ENCODE measurements at places on chromosomes 3 and 15. TPM values are rescaled to one million over a fixed set of nuclear protein-coding genes. Genes with fewer than 3 reads are reported as not detected.

GRCh38 chr3:65342084-65342683 is 654.4 kb upstream of the ADAMTS9 start:
- no peaks in the 10 kb centered on the region for H3K36me3 ChIP-seq
- DNase-seq, result peak; percentile 52
- H3K27me3 ChIP-seq, result peaks cover 46% of the 10 kb centered on the region
- no peak overlapping the region for H3K4me3 ChIP-seq

DNA sequence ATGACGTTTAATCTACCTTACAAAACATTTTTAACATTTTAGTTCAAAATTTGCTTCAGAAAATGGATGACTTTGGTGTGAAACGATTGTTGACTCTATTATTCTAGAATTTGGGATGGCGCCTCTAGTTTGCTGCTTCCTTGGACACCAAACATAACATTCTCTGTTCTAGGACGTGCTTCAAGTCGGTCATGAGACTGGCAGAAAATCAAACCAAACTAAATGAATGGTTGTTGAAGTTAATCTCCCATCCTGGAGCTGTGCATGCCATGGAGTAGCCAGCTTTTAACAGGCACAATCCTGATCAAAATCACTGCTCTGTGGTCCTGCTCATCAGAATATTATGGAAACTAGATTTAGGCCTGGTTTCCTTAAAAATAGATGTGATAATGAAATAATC is 9.6 kb upstream of the LRRFIP2 start:
- H3K27me3 ChIP-seq, result no peaks in the 10 kb centered on the region
- peaks cover 32% of the 10 kb centered on the region for H3K4me1 ChIP-seq
- no peak for DNase-seq
- peak overlapping the region; percentile 70 for H3K27ac ChIP-seq
- peaks cover 14% of the 10 kb centered on the region for H3K36me3 ChIP-seq

DNA sequence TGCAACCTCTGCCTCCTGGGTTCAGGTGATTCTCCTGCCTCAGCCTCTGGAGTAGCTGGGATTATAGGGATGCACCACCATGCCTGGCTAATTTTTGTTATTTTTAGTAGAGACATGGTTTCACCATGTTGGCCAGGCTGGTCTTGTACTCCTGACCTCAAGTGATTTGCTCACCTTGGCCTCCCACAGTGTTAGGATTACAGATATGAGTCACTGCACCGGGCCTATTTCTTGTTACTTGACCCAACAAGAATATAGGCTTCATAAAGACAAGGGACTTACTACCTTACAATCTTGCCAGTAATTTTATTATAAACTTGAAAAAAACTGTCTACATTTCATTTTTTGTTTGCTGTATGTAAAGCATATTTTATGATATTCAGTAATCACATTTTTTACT is 21.4 kb upstream of the ZBTB47 start:
- DNase-seq, result no peak
- no peak overlapping the region for H3K4me3 ChIP-seq
- no peak overlapping the region for H3K27ac ChIP-seq
- H3K36me3 ChIP-seq, result peaks cover 86% of the 10 kb centered on the region
- no peaks in the 10 kb centered on the region for H3K27me3 ChIP-seq

UBE2Q2 gene
- total RNA-seq, result 52.8 TPM

TRIM71 gene
- under 0.01 TPM for total RNA-seq

DNA sequence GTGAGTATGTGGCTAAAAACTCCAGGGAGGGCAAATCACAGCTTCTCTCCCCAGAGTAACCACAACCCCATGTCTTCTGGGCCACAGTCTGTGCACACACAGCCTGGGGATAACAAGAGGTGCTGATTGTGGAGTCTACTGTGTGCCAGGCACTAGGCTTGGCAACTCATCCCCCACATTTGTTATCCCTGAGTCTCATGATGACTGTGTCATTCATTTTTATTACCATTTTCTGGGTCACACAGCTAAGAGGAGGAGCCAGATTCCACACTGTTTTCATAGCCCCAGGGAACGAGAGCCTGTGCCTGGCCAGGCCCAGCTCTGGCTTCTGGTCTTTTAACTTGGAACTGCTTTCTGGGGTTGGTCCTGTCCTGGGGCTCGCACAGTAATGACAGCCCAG is 34.5 kb downstream of the ESYT3 start:
- no peaks in the 10 kb centered on the region for H3K4me1 ChIP-seq
- no peaks in the 10 kb centered on the region for H3K36me3 ChIP-seq
- no peaks in the 10 kb centered on the region for H3K27me3 ChIP-seq
- no peak overlapping the region for H3K27ac ChIP-seq

CLDN16 gene
- total RNA-seq, result 0.08 TPM

EPHB3 gene
- total RNA-seq, result 2.9 TPM

GP5 gene
- total RNA-seq, result not detected

DNA sequence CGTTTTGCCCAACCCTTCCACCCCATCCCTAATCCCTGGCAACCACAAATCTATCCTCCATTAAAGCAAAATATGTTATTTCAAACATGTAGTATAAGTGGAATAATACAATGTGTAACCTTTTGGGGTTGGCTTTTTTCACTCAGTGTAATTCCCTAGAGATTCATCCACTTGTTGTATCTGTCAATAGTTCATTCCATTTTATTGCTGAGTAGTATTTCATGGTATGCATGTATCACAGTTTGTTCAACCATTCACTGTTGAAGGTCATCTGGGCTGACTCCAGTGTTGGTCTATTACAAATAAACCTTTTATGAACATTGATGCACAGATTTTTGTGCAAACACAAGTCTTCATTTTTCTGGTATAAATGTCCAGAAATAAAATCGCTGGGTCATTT is 38.8 kb downstream of the BSN start:
- no peaks in the 10 kb centered on the region for H3K4me1 ChIP-seq
- no peak overlapping the region for H3K27ac ChIP-seq

SPATA16 gene
- not detected for total RNA-seq

GRCh38 chr3:142884531-142884930 is 4.4 kb downstream of the PCOLCE2 start:
- no peak overlapping the region for H3K4me3 ChIP-seq
- no peak overlapping the region for H3K27ac ChIP-seq
- no peaks in the 10 kb centered on the region for H3K36me3 ChIP-seq

DNA sequence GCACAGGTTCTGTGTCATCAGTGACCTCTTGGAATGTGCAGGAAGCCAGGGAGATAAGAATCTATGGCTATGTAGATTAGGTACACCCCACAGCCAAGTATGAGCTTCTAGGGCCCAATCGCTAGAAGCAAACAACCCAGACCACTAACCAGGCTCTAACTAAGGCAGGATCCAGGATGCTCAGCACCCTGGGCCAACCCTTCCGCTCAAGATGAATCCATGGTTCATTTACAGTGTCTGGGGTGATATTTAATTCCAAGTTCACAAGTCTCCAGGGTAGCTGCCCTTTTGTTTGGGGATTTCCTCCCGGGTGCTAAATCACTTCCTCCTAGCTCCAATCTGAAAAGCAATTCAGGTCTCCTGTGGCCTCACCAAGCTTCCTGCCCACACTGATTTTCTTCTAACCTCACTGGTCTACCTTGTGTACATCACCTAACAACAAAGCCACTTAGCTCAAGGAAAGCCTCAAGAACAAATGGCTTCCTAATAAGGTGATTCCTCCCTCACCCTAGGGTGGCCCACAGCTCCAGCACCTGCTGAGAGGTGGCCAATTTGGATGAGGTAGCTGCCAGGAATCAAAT is 2.4 kb downstream of the EHD4 start:
- H3K27me3 ChIP-seq, result no peaks in the 10 kb centered on the region
- H3K36me3 ChIP-seq, result peaks cover 10% of the 10 kb centered on the region
- H3K27ac ChIP-seq, result no peak overlapping the region
- H3K4me1 ChIP-seq, result peaks cover 12% of the 10 kb centered on the region
- DNase-seq, result no peak
- no peak overlapping the region for H3K4me3 ChIP-seq

GRCh38 chr3:9944271-9944670 is 7.9 kb downstream of the PRRT3 start:
- no peaks in the 10 kb centered on the region for H3K27me3 ChIP-seq
- no peak overlapping the region for H3K27ac ChIP-seq
- H3K4me1 ChIP-seq, result peaks cover 20% of the 10 kb centered on the region
- H3K4me3 ChIP-seq, result no peak overlapping the region
- DNase-seq, result no peak
- no peaks in the 10 kb centered on the region for H3K36me3 ChIP-seq

GRCh38 chr3:16279010-16279801 is 14.2 kb downstream of the OXNAD1 start:
- H3K4me1 ChIP-seq, result peaks cover 11% of the 10 kb centered on the region
- no peak overlapping the region for H3K27ac ChIP-seq
- H3K36me3 ChIP-seq, result no peaks in the 10 kb centered on the region
- DNase-seq, result no peak
- H3K4me3 ChIP-seq, result no peak overlapping the region

ARHGAP31 gene
- total RNA-seq, result 8.8 TPM

GRCh38 chr3:148992027-148992634 is 791 bp downstream of the GYG1 start:
- H3K27ac ChIP-seq, result peak overlapping the region; percentile 64
- H3K36me3 ChIP-seq, result peaks cover 12% of the 10 kb centered on the region
- peak; percentile 20 for DNase-seq

DNA sequence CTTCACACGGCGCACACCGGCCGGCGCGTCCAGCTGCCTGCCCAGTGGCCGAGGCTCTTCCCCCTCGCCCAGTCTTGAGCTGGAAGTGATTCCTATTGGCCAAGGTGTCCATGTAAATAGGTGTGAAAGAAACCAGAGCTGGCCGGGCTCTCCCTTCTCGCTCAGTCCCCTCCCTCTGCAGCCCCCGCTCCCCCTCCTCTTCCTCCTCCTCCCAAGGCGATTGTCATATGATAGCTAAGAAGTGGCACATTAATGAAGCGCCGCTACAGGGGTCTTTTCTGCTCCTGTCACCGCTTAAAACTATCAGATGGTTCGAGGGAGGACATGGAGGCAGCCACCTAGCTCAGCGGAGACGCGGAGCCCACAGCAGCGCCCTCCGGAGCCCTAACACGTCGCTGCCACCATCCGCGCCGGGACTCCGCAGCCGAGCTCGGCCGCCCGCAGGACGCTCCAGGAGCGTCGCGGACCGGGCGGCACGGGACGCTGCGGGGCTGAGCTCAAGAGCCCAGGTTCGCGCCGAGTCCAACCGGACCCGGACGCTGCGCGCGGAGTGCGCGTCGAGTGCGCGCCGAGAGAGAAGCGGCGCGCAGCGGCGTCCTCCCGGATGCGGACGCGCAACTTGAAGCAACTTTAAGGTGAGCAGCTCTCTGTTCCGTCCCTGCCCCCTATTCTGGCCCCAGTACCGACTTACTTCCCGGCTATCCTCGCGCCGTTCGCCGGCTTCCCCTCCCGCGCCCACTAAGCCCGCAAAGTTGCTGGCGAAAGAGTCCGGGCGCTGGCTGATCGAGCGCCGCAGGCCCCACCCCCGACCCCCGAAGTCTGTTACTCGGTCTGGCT is at the start of gene FOXB1:
TSS of gene FOXB1 (plus strand) at position 303 of the 837 bp plus-strand sequence. CDS start 653 bp downstream, outside the sequence.
- H3K4me3 ChIP-seq, result peak within 1 kb of the TSS; percentile 38
- no peak for DNase-seq
- H3K27me3 ChIP-seq, result peaks cover 89% of the 10 kb centered on the region

DNA sequence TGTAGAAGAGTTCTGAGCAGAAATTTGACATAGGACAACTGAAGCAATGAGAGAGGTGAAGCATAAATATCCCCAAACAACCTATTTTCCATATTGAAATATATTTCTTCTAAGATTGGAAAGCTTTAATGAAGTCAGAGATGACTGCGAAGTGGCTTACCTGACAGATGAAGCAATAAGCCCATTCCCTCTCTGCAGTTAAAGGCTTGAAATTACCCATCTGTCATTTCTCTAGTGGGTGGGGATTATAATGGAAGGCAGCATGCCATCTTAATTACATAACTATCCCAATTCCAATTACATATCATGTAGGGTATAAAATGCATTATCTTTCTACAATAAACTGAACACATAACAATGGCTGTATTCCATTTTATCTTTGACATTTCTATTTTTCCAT is 1070.5 kb downstream of the SI start:
- H3K4me3 ChIP-seq, result no peak overlapping the region
- no peak overlapping the region for H3K27ac ChIP-seq
- H3K36me3 ChIP-seq, result no peaks in the 10 kb centered on the region
- DNase-seq, result no peak

DNA sequence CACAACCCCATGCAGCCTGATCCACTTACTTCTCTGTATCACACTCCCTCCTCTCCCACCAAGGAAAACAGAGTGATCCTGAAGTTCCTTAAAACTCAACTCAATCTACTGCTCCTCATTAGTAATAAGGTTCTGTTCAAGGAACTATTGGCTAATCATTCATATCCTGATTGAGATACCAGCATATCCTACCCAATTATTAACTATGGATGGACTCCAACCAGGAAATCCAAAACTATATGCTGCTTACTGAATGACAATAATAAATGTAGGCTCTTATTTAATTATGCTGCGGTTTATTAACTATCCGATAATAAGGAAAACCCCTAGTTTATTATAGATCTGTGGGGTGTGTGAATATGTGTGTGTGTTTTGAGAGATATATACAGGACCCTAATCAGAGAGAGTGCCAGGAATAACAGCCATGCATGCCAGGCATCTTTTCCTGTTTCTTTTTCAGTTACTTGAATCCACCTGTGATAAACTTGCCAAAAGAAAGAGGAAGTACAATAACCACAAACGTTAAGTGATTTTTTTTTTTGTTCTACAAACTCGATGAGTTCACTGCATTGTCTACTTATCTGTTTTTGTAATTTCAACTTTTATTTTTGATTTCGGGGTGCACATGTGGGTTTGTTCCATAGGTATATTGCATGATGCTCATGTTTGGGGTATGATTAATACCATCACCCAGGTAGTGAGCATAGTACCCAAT is 1031.7 kb upstream of the CFAP20DC start:
- H3K4me3 ChIP-seq, result no peak overlapping the region
- no peak for DNase-seq
- no peak overlapping the region for H3K27ac ChIP-seq
- no peaks in the 10 kb centered on the region for H3K27me3 ChIP-seq
- H3K4me1 ChIP-seq, result no peaks in the 10 kb centered on the region
- no peaks in the 10 kb centered on the region for H3K36me3 ChIP-seq

Data from SJSA1 (cell line).